ENCODE measurements at places on chromosomes 12 and 14.

DNA sequence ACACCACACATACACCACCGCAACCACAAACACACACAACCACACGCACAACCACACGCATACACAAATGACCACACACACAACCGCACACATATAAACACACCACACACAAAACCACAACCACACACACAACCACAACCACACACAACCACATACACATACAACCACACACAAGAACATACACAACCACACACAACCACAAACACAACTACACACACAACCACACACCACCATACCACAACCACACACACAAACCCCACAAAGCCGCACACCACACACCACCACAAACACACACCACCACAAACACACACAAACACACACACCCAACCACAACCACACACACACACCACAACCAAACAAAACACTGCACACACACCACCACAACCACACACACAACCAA is 107.5 kb upstream of the FZD10 start:
- no peak for DNase-seq

DNA sequence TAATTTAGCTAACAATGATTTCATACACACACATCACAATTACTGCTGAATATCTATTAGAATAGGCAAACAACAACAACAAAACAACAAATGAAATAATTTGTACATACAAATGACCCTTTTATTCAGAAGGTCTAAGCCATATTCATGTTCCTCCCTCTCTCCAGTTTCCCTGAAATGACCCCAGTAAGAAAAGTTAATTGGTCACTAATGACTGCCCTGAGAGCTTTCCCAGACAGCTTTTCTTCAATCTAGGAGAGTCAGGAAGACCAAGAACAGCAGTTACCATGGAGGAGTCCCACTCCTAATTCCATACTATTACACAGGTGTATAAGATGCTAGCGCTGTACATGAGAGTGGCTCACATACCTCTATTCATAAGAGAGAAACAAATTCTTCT is 121.2 kb upstream of the GRIP1 start:
- DNase-seq = no peak

DNA sequence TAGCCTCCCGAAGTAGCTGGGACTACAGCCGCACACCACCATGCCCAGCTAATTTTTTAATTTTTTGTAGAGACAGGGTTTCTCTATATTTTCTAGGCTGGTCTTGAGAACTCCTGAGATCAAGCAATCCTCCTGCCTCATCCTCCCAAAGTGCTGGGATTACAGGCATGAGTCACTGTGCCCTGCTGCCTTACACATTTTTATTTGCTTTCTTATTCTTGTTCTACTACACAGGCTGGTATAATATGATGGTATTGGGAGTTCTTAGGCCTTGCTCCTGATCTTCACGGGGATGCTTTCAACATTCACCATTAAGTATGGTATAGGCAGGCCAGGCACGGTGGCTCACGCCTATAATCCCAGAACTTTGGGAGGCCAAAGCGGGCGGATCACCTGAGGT is 21.2 kb downstream of the DGLUCY start:
- no peak for DNase-seq

- no peak for DNase-seq
These were observed 46.7 kb downstream of the RIN3 start for GRCh38 chr14:92560106-92560865.

DNA sequence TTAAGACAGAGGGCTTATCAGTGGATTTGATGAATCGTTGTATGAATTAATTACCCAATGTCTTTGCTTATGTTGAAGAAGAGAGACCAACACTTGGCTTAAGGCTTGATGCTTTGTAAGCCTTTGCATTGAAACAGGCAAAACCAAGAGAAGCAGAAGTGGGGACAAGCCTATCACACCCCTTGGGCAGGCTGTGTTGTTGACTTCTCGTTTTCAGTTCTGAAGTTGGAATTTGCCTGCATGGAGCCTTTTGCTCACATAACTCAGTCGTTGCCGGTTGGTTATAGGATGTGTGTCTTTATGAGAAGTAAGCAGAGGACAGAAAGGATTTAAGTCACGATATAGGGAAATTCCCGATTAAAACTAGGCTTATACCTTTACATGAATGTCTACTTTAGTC is 94.7 kb downstream of the CCDC92 start:
- no peak for DNase-seq

- no peak for DNase-seq
These were observed 14.4 kb upstream of the HIP1R start for GRCh38 chr12:122820838-122821271.

DNA sequence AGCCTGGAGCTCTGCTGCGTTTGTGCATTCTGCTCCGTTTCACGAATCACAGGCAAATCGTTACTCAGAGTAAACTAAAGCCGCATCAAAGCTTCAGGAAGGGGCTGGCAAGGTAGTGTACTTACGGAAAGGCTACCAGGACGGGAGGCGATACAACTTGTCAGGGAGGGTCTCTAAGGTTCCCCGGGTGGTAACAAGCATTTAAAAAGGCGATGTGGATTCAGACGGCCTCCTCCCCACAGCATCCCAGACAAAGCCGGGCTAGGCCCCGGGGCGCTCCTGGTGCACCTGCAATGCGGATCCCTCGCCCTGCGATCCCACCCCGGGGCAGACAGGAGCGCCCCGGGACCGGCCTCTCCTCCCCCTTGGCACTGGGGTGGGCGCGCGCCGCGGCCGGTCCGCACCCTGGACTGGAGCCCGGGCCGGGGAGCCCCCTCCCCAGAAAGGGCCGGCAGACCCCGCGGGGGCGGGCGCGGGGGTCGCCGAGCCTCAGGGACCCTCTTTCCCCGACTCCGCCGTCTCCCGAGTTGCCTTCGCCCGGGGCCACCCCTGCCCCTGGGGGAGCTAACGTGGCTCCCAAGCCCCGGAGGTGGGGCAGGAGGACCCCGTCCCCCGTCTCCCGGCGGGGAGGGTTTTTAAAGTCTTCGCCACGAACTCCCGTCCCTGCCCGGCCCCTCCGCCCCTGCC is 718 bp downstream of the CCDC92 start:
- no peak for DNase-seq

GRCh38 chr12:75852143-75852542 is 179.4 kb downstream of the PHLDA1 start:
- DNase-seq = no peak

- no peak for DNase-seq
These were observed 84.6 kb upstream of the GRIN2B start for GRCh38 chr12:14066021-14066420.

DNA sequence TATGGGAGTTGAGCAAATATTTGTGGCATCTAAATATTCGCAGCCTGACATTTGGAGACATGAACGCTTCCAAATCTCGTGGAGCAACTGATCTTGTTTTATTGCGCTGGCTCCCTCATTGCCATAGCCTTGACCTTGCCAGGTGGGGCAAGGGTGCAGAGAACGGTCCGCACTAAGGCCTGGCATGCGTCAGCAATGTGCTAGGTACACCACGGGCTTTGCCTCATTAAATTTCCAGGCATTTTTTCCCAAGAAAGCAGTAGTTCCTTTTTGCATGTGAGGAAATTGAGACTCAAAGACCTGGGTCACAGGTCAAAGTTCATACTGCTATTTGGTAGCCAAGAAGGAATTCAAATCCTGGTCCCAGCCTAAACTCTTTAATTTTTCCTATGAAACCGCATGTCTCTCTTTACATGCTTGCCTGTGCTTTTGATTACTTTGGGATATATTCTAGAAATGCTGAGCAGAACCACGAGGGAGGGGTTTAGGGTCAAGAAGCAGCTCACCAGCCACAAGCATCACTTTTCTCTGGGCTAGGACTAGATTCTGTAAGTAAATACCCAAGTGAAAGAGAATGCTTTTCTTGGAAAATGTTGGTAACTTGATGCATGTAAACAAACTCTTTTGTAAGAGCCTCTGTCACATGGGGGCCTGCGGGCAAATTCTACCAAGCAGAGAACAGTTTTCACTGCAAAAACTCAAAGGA is 891.6 kb downstream of the VRK1 start:
- no peak for DNase-seq

- DNase-seq = no peak
These were observed 263.6 kb downstream of the TMEM117 start for GRCh38 chr12:44099486-44099885.

- no peak for DNase-seq
These were observed 219.4 kb downstream of the LRRK2 start for GRCh38 chr12:40444174-40444573.

GRCh38 chr12:85179680-85180270 is 100.2 kb upstream of the ALX1 start:
- DNase-seq = no peak

DNA sequence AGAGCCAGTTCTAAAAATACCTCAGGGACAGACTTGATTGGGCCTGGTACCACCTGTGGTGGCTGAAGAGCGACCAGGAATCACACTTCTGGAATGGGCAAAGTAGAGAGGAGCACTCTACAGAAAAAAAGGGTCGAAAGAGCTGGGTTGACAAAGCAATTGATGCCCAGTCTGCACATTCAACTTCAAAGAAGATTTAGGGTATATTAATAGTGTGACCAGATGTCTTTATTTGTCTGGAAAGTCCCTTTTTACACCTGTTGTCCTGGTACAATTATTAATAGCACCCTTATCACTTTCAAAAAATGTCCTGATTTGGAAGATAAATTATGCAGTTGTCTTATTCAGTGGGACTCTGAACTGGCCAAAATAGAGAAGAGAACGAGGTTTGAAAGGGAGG is 137.5 kb downstream of the DYRK2 start:
- no peak for DNase-seq

DNA sequence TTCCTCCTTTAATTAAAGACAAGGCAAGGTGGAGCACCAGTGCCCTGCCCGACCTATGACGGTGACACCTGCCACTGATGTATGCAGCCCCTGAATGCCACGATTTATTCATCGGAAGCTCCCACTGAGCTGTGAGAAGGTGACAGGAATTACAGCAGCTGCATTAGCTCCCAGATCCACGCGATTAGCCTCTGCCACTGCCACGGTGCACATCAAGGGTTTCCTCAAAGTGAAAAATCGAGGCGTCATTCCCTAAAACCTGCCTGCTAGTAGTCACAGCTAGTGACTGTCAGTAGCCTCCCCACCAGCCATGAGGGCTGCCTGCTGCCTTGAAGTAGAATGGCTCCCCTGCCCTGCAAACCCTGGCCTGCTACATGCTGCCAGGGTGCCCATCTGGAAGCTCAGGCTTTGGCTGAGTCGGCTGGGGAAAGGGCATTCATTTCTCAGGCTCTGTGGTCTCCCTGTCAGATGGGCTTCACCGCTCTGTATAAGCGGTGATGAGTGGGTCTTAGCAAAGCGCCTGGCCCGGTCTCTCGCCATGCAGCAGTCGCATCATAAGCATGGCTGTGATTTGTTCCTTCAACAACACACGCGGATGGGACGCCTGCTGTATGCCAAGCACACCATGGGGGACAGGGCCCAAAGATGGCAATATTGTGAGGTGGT is 8.2 kb upstream of the BCL11B start:
- no peak for DNase-seq

DNA sequence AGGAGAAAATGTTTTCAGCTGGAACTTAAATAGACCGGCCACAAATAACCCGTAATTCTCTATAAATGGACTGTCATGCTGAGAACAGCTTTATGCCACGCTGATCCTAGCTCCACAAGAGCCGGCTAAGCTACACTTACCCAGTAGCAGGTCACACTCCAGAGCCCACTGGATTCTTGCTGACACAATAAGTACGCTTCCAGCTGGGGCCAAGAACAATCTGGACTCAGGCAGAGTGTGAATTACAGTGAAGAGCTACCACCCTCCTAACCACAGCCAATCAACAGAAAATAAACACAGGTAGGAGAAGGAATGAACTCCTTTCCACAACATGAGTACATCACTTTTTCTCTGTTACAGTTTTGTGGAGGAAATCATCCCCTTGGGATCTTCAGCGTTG is 531.3 kb downstream of the GALC start:
- DNase-seq = no peak

GRCh38 chr12:2314492-2314891 is 261.7 kb downstream of the CACNA1C start:
- no peak for DNase-seq

GRCh38 chr14:58697266-58697929 is 59.6 kb downstream of the DACT1 start:
- DNase-seq = no peak

DNA sequence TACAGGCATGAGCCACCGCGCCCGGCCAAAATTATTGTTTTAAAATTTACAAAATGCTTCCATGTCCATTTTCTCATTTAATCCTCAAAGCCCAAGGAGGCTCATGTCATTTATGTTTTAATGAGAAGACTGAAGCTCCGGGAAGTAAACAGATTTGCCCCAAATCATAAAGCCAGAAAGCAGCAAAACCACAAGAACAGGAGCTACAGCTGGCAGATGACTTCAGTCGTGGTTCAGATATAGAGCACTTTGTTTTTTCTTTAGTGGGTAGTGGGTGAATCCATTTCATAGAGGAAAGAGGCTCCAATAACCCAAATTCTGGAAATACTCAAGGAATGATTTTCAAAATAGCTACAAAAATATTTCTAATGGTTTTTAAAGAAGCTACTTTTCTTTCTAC is 45.4 kb upstream of the VPS33A start:
- no peak for DNase-seq

DNA sequence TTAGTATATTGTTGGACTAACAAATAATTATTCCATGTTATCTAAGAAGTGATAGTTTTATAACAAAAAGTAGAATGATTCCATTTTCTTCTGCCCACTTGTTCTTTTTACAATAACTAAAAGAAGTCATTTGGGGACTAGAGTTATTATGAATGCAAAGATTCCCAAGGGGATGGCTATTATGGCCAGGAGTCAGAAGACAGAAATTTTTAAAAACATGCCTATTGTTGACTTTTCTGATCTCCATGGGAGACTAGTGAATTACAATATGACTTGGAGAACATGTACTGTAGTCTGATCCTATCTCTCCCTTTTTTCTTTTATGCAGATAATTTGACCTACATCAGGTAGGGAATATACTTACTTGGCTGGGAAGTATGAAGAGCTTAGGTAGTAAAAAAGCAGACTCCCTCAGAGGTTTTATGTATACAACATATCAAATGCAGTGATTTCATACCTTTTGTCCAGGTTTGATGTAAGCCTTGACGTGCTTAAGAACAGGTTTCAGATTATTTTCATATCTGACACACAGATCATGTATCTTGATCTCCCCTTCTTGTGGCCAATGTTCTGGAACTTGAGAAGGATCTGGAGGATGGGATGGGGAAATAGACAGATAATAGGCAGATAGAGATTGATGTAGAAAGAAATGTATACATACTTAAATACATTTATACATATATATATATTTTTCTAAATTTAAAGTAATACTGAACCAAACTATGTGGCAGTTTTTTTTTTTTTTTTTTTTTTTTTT is 41.0 kb upstream of the KCNJ8 start:
- DNase-seq = no peak

GRCh38 chr14:84482256-84483071 is 1047.5 kb upstream of the FLRT2 start:
- DNase-seq = no peak

GRCh38 chr12:93756288-93756687 is 79.1 kb downstream of the CRADD start:
- no peak for DNase-seq

- no peak for DNase-seq
These were observed 66.0 kb downstream of the TMTC3 start for GRCh38 chr12:88207921-88208620.

GRCh38 chr14:63993992-63994391 is 141.2 kb downstream of the SYNE2 start:
- DNase-seq = no peak
